ENCODE measurements at places on chromosomes 3 and 15.
A peak's percentile ranks its signal among the peaks of the same experiment; 100 is the strongest.

GRCh38 chr15:48757661-48758060 lies 53.2 kb downstream of the CEP152 start:
- no peak for DNase-seq

- DNase-seq: no peak
Measured at GRCh38 chr3:54527953-54528352, 399.9 kb downstream of the LRTM1 start.

GRCh38 chr3:129605922-129606635 lies 397 bp downstream of the PLXND1 start:
- no peak for DNase-seq

GRCh38 chr3:188842639-188843038 lies 329.1 kb upstream of the TPRG1 start:
- DNase-seq: no peak

GRCh38 chr3:102142379-102143060 lies 292.3 kb upstream of the ZPLD1 start:
- no peak for DNase-seq

DNA sequence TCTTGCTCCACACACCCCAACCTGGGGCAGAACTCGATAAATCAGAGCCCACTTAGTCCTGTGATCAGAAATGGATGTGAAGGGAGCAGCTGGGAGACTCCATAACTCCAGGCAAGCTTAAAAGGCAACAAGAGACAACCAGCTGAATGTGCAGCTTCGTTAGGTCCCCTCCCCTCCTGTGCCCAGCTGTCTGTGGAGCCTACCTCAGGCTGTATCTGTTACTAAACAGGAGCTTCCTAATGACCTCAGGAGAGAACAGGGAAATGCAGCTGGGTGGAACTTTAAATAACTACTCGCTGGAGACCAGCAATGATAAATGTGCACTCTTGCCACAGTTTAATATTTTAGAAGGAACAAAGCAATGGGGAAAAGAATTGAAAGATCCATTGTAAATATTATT lies 25.9 kb downstream of the SLC9A9 start:
- no peak for DNase-seq

- DNase-seq: no peak
Measured at GRCh38 chr15:45449916-45450867, 71.8 kb upstream of the GATM start.

- no peak for DNase-seq
Measured at GRCh38 chr3:77281721-77282120, 241.8 kb downstream of the ROBO2 start.

DNA sequence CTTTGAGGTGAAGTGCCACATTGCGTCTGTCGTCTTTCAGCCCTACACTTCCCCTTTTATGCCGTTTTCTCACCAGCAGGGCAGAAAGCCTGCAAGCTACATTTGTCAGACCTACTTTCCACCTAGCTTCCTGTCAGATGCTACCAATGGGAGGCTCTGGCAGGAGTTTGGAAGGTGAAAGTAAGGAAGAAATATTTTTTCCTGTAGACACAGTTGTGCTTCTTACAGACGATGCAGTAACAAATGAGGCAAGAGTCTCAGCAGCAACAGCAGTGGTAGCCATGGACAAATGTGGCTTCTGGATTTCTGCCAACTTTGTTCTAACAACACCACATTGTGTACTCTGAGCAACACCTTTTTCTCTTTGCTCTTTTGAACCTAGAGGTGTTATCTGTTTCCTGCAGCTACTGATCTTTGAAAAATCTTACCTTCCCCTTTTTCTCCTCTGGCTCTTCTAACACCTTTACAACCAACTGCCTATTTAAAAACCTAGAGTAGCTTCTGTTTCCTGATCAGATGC lies 70.6 kb upstream of the STT3B start:
- peak; percentile 98 for DNase-seq

DNA sequence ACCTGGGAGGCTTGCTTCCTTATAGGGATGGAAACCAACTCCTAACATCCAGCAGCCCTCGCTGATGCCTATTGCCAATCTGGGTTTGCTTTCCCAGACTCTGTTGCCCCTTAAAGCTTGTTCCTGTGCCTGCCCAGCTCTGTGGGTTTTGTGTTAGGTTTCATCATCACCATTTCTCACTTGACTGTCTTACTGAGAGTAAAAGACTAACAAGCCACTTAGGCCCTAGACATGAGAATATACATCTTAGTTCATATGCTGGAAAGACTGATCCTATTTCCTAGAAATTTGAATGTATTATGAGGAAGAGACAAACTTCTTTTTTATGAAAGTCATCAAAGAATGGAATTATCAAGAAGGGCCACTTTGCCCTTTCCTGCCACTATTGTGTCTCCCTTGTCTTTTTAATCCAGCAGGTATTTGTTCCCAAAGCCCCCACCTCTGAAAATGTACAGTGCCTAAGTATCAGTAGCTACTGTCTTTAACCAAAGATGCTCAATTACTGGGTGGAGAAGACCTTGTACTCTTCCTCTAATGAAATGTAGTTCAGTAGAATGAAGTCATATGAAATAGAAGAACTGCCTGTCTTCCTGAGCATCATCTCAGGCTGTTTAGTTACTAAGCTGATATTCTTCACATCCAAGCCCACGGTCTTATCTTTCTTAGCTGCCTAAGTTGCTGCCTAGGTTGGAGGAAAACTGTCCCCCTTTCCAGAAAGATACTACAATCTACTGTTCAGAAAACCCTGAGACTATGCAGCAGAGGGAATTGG lies 59.8 kb upstream of the ZPLD1 start:
- DNase-seq: no peak

- no peak for DNase-seq
Measured at GRCh38 chr15:63288342-63288741, 10.9 kb downstream of the APH1B start.

- peak; percentile 41 for DNase-seq
Measured at GRCh38 chr3:23324745-23325144, 121.6 kb downstream of the UBE2E2 start.

- no peak for DNase-seq
Measured at GRCh38 chr15:85421116-85421925, 40.9 kb downstream of the AKAP13 start.

DNA sequence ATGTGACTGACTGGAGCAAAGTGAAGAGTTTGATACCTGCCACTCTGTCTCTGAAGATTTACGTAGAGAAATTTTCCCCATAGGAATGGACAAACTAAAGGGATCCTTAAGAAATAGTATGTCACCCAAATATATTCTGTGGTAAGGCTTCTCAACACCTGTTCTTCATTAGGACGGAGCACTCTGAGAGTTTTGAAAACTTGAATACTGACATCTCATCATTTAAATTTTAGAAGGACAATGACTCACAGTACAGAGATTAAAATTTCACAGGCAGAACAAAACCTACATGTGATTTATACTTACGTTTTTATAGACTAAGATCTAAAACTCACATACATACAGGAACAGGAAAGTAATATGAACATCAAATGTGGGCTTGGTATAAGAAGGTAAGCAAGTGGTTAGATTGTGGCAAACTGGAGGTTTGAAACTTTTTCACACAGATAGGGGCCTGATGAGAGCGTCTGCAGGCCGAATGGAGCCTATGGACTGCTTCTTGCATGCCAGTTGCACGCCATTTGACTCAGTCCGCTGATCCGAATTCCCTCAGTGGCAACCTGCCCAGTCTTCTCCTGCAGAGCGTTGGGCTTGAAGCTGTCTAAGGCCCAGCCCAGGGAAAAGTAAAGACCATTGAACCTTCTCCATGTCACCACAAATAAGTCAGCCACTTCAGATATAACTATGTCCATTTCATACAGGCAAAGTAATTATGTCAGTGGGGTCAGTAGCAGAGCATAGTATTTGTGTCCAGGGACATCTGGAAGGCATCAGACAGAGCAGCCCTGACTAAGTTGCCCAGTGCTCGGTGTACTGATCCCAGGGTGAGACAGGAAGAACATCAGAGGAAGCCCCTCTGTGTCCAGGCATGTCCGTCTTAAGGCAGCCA lies 45.7 kb downstream of the ZBTB38 start:
- peak; percentile 19 for DNase-seq

GRCh38 chr15:70246623-70247220 lies 149.0 kb upstream of the TLE3 start:
- no peak for DNase-seq

DNA sequence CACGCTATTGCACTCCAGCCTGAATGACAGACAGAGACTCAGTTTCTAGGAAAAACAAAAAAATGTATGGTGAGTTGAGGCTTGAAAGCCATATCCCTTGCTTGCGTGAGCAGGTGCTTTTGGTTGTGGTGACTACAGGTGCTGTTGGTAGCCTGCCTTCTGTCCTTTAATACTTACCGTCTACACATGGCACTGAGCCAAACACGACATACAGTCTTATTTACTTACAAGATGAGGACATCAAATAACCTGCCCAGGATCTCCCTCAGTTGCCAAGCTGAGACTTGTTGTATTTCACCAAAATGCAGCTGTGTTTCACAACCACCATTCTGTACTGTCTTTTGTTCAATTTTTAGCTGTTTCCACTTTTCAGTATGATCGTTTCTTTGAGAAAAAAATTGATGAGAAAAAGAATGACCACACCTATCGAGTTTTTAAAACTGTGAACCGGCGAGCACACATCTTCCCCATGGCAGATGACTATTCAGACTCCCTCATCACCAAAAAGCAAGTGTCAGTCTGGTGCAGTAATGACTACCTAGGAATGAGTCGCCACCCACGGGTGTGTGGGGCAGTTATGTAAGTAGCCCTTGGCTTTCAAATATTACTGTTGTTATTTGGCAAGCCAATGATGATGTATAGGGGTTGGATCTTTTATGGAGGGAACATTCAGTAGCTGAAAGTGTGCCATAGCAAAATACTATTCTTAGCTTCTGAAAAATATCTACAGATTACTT lies 6.5 kb downstream of the ALAS1 start:
- DNase-seq: no peak

DNA sequence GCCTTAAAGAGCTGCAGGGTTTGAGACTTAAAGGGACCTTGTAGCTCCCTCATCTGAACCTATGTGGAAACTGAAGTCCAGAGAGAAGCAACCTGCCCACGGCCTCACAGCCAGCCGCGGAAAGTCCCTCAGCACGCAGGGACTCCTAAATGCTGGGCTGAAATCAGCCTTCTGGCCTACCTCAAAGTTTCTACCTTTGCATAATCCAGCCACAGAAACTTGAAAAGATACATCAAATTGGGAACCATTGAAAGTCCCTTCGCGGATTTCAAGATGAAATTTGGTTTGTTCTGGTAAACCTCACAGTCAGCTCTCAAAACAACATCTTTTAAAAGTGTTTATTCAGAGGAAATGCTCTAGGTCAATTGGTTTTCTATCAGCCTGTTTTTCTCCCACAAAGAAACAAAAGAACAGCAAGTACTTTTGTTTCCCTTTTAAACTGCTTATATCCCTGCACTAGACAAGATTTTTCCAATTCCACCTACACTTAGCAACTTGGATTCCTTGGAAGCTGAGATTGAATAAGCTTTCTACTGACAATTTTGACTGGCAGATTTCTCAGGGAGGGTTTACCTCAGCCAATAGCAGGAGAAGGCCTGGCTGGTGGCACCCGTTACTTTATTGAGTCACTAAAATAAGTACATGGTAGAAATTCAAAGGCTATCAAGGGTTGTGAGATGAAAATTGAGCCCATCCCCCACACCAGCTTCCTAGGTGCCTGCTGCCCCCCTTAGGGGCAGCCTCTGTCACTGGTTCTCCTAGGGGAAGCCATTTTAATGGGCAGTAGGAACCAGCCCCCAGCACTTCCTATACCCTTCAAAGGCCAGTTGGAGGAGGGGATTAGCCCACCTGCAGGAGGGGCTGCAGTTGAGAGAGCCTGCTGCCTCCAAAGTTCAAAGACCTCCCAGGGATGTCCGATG lies 171.2 kb downstream of the ADAMTS17 start:
- DNase-seq: no peak

DNA sequence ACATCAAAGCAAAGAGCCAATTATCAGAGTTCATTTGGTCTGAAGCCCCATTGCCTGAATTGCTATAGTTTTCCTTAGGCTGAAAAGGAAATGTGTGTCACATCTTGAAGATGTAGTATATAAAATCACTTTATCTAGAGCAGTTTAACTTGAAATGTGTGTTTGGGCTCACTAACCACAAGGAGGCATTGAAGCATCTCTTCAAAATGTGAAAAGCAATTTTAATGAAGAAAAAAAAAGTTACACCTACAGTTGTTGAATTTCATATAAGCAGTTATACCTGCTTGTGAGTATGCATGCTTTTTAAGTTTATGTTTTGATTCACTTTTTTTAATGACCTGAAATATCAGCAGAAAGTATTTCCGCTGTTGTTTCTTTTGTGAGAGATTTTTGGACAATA lies 129.3 kb downstream of the IQCH start:
- DNase-seq: peak; percentile 11

GRCh38 chr3:24400015-24400414 lies 94.6 kb downstream of the THRB start:
- DNase-seq: no peak

DNA sequence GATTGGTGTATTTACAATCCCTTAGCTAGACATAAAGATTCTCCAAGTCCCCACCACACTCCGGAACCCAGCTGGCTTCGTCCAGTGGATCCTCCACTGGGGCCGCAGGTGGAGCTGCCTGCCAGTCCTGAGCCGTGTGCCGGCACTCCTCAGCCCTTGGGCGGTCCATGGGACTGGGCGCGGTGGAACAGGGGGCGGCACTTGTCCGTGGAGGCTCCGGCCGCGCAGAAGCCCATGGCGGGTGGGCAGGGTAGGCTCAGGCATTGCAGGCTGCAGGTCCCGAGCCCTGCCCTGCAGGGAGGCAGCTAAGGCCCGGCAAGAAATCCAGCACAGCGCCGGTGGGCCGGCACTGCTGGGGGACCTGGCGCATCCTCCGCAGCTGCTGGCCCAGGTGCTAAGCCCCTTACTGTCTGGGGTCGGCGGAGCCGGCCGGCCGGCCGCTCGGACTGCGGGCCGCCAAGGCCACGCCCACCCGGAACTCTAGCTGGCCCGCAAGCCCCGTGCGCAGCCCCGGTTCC lies 3.5 kb upstream of the RNU5B-1 start:
- no peak for DNase-seq

DNA sequence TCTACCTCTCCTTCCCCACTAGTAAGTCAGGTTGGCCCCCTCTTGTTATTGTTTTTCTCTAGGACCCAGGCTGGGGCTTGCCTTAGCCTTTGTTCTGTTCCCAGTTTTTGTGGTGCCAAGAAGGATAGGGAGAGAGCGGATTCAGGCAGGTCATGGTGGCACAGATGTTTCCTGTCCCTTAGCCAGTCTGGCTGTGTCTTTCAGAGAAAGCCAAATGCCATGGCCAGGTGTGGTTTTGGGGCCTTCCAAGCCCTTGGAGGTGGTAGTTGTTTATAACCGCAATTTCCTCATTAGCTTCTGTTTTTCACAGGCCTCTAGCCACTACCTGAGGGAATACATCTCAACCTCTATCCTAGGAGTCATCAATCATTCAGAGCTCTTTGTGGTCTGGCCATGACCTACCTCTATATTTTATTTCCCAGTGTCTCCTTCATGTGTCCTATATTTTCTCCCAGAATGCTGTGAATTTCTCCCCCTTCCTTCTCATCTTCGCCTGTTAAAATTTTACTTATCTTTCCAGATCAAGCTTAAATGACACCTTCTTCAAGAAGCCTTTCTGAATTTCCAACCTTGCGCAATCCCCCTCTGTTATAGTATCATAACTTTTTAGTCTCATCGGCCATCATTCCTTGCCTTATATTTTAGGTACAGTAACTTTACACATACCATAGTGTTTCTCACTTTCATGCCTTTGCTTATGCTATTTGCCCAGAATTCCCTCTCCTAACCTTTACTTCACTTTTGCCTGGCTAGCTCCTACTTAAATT lies 38.2 kb downstream of the TIMP4 start:
- DNase-seq: peak; percentile 73

- no peak for DNase-seq
Measured at GRCh38 chr3:48662145-48662752, 437 bp downstream of the CELSR3 start.
